Activated naive CD4-positive, alpha-beta T cell (primary cell): ENCODE measurements at places on chromosomes 11 and 22.

GRCh38 chr11:15944460-15944859, 411.9 kb downstream of the SOX6 start:
- DNase-seq: no peak

DNA sequence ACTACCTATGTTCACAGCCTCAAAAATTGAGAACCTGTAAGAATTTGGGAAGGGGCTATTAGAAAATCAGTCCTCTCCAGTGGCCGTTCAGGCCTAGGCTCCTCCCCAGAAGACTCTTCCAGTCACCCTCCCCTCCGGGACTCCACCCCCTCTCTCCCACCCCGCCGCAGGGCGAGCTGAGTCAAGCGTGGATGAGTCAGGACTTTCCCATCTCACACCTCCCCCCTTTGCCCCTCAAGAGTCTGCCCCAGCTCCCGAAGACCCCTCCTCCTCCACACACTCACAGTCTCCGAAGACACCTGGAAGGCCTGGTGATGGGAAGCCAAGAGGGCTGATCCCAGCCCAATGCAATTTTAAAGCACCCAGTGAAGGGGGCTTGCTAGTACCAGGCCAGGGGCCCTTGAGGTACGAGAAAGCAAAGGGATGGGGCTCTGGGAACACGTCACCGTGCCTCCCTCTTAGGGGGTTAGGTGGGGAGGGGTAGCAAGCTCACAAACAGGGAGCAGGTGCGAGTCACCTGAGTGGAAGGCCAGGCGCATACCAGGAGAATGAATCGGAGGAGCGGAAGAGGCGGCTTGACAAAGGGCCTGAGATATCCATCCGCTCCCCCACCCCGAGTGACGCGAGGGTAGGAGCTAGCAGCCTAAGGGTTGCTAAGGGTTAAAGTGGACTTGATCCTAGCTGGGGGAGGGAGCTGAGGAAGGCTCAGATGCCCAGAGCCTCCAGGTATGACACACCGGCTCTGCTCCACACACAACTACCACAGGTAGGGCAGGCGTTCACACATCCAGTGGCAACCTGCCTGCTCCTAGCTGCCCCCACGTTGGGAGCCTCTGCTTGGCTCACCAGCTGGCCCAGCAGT, 13.6 kb downstream of the BCL9L start:
- DNase-seq: peak; percentile 48

- DNase-seq: no peak
Measured at GRCh38 chr22:50157709-50158375, 12.7 kb upstream of the PANX2 start.

DNA sequence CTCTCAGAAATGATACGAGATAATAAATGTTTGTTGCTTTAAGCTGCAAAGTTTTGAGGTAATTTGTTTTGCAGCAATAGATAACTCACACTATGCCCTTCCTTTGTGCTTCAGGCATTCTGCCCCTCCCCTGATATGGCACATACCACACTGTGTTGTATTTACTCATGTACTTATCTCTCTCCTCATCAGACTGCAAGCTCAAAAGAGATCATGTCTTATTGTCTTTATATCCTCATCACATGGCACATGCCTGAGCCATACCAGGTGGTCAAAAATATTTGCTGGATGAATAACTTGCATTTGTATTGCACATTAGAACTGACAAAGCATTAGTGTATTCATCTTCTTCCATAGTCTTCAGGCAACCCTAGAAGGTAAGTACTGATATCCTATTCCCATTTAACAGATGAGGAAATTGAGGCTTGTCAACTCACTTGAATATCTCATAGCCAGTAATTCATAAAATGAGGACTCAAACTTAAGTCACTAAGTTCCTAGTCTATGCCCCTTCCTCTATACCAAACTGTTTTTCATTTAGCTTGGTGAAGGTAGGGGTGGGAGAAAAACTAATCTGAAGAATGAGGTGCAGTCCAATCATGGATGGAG, 83.9 kb upstream of the EED start:
- no peak for DNase-seq

- DNase-seq: no peak
Measured at GRCh38 chr11:95363708-95364107, 132.7 kb upstream of the SESN3 start.

- no peak for DNase-seq
Measured at GRCh38 chr11:126546191-126546590, 190.7 kb downstream of the ST3GAL4 start.

- DNase-seq: no peak
Measured at GRCh38 chr11:130652671-130653335, 204.4 kb downstream of the ADAMTS15 start.

GRCh38 chr11:130513132-130513531, 64.7 kb downstream of the ADAMTS15 start:
- no peak for DNase-seq

- DNase-seq: no peak
Measured at GRCh38 chr22:28907311-28908008, 24.1 kb downstream of the ZNRF3 start.

DNA sequence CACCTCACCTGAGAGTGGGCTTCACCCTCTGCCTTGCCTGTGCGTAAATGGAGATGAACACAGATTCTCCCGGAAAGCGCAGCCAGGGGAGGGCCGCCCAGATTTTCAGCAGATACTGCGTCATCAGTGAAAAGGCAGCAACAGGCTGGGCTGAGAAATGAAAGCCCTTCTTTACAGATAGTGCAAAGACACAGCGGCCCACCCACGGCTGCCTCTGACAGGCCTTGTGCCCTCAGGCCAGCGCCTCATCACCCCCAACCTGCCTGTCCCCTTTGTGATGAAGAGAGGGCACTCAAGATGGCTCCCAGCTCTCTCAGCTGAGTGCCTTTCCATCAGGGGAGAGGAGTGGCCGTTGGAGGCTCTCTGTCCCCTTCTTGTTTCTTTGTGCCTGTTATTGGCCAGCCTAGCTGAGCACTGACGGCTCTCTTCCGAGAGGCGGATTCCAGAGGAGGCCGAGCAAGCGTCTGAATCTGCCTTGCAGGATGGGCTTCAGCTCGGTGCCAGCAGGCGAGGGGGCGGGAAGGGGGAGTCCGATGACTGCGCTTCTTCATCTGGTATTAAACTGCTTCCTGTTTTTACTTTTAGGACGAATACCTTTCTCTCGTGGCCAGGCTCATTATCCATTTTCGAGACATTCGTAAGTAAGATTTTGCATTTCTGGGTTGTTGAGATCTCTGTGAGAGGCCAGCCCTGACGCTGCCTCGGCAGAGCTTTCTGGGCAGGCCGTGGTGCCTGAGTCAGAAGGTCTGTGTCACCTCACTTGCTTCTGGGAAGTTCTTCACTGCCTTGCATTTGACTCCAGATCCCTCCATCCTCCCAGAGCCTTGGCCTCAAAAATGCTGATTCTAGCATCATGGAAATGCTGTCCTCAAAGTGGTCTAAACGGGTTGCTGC, 43.7 kb downstream of the MED15 start:
- DNase-seq: peak; percentile 56

DNA sequence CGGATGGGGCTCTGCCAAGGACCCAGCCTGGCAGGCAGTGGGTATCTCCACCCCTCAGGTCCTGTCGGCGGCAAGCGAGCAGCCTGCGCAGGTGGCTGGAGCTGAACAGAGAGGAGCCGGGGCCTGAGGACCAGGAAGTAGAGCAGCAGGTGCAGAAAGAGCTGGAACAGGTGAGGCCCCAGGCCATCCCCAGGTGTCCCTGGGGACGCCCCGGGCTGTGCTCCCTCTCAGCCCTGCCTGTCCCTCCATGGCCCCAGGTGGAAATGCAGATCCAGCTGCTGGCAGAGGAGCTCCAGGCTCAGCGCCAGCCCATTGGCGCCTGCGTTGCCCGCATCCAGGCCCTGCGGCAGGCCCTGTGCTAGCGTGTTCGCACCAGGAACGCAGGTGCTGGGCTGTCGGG, 44.0 kb downstream of the PISD start:
- DNase-seq: no peak

DNA sequence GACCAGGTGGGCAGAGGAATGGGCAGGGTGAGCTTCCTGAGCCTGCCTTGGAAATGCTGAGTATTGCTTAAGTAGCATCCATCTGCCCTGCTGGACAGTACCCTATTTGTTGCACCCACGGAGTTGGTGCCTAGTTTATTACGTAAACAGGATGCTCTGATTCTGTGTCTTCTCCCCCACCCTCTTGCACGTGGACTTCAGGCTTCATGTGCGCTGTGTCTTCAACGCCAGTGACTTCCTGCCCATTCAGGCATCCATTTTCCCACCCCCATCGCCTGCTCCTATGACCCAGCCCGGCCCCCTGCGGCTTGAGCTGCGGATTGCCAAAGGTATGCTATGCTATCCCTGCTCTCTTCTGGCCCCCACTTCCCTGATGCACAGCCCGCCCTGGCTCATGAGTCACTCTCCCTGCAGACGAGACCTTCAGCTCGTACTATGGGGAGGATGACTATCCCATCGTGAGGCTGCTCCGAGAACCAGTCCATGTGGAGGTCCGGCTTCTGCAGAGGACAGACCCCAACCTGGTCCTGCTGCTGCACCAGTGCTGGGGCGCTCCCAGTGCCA, 5.7 kb downstream of the ZP1 start:
- DNase-seq: no peak

DNA sequence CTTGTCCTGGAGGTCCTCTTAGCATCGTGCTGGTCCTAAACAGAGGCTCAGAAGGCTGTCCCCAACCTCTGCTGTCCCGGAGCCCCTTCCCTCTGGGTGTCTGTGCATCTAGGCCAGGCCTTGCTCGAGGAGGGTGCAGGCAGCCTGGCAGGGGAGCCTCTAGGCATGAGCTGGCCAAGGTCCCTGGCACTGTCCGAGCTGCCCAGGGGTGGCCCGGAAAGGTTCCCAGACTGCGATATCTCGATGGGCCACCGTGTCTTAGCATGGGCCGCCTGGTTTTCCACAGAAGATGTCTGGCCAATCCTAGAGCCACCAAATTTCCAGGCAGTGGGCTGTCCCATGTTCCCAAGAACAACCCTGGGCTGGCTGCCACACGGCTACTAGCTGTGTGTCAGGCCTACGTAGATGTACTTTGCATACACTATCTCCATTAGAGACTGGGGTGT, 24.6 kb upstream of the SMIM38 start:
- no peak for DNase-seq

DNA sequence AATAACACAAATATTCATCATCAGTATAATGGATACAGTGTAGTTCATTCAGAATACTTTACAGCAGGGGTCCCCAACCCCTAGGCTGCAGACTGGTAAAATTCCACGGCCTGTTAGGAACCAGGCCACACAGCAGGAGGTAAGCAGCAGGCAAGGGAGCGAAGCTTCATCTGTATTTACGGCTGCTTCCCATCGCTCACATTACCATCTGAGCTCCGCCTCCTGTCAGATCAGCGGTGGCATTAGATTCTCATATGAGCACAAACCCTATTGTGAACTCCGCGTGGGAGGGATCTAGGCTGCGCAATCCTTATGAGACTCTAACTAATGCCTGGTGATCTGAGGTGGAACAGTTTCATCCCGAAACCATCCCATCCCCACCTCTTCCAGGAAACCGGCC, 125.1 kb downstream of the SERGEF start:
- DNase-seq: no peak

GRCh38 chr11:34667810-34668582, 47.1 kb downstream of the EHF start:
- DNase-seq: no peak

DNA sequence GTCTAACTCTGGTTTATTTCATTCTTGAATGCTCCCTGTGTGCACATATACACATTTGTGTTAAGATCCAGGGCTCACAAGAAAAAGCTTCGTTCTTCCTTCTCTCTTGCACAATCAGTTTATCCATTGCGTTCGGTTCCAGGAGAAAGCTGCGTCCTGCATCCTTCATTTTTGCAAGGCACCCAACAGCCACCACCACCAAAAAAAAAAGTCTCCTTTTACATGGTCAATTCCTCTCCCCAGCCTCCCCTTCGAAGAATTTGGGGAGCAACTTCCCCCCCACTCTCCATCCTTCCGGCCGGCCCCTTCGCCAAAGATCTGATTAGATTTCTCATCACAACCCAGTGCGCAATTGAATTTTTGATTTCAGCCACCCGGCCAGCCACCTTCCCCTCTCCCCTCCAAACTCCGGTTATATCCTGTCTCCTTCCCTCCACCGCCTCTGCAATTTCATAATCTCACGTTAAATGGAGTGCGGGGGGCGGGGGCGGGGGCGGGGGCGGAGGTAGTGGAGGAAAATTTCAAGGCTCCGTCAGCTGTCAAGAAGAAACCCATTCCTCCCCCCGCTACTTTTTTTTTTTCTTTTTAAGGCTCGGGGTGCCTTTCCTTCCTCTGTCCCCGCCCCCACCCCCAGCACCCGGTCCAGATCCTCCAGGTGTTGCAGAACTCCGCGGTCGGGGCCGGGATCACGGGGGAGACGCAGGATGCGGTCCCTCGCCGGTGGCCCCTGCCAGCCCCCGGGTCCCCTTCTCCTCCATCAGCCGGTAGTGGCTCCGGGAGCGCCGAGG, 1166.5 kb downstream of the LRRC4C start:
- DNase-seq: no peak

- no peak for DNase-seq
Measured at GRCh38 chr11:108960501-108960900, 295.6 kb downstream of the DDX10 start.

- DNase-seq: no peak
Measured at GRCh38 chr11:102719620-102720277, 5.0 kb downstream of the MMP8 start.

DNA sequence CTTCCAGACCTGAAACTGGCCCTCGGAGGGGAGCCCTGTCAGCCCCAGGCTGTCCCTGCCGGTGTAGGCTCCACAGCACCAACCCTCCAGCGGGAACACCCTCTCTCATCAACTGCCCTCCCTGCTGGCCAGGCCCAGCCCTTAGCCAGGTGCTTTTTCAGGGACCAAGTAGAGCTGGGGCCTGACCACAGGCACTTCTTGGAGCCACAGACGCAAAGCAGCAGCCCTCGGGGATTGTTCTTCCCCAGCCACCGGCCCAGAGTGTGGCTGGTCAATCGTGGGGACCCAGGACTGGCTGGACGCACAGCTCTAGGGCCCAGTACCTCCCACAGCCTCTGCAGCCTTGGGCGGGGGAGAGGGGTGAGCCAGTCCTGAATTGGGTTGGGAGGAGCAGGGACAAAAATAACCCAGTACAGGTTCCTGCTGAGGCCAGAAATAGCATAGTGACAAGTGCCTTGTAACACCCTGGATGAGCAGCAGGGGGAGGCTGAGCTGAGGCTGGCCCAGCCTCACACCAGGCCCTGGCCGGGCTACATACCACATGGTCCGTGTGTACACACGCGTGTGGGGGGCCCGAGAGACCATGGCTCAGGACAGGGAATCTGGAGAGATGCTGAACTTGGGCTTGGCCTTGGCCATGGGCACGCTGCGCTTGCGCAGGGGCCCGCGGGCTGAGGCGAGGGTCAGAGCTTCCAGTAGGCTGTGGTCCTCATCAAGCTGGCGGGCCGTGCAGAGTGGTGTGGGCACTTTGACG, 2.0 kb downstream of the KCNJ11 start:
- DNase-seq: peak; percentile 13

DNA sequence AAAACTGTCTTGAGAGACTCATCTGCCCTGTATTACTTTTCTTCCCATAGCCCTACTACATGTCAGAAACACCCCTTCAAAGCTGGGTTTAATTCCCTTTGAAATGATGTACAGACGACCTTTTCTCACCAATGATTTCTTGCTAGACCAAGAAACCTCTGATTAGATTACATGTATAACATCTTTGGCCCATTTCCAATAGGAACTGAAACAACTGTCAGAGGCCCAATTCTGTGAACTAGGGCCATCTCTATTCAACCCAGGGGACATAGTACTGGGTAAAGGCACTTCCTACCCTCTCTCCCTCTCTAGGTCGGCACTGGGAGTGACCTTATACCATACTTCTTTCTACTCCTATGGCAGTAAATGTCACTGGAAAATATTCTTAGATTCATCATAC, 19.4 kb downstream of the NPAT start:
- DNase-seq: no peak
